Esophagus squamous epithelium (tissue), 5 donors: ENCODE measurements at places on chromosomes 5 and 9.

GRCh38 chr5:45295231-45295630 is 400.9 kb downstream of the HCN1 start:
- DNase-seq: no peak

DNA sequence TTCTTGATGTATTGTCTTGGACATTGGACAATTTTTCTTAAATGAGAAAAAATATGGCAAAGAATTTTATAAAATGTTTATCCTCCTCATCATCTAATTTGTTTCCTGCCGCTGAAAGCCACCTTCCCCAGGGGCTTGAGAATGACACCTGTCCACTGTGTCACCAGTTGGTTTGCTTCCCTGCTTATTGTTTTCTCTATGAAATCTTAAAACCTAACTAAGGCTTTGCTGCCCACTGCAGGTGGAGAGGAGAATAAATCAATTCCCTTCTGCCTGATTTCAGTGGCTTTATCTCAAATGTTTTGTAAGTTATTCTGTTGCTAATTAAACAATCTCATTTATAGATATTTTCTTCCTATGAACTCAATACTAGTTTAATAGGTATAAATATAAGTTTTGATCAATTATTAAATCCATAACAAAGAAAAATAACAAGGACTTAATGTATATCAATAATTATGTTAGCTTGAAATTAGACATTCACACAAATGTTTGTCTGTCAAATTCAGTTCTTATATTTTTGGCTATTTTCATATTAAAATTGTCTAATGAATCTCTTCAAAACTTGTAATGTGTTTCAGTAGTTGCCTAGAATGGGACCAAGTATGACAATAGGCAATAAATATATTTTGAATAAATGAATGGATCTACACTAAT is 822.5 kb downstream of the PTPRD start:
- DNase-seq: no peak

- no peak for DNase-seq
These were observed 94.3 kb downstream of the PRKACG start for GRCh38 chr9:68919661-68920060.

DNA sequence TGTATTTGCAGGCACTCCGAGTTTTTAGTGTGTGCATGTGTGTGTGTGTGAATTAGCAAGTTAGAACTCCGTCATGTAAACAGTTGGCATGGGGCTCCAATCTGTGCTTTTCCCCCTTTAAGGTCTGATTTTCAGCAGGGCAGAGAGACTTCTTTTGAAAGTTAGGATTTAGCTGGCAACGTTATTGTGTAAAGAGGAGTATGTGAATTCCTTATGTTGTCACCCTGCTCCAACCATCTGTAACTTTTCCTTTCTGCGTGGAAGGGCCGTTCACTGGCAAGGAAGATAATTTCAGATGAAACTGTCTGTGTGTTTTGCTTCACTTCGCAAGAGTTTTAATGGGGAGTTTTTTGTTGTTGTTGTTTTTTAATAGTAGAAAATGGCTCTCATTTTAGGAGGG is 332 bp downstream of the SGCD start:
- DNase-seq: no peak

DNA sequence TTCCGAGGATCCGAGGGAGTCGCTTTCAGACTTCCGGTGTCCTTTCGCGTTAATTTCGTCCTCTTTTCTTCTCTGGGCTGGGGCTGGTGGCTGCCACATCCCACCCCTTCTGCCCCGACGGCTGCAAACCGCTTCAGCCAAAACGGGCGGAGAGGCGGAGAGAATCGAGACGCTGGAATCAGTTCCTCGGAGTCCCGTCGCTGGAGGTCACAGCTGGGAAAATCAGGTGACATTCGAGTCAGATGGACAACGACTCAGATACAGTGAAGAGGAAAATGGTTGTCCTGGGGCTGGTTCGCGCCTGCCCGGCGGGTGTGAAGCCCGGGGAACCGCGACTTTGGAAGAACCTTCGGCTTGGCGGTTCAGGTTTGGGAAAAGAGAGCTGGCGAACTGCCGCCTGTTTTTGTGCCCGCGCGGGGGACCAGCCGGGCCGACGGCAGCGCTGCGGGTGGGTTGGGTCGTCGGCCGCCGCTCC is 8.9 kb upstream of the NKX2-5 start:
- DNase-seq: no peak

DNA sequence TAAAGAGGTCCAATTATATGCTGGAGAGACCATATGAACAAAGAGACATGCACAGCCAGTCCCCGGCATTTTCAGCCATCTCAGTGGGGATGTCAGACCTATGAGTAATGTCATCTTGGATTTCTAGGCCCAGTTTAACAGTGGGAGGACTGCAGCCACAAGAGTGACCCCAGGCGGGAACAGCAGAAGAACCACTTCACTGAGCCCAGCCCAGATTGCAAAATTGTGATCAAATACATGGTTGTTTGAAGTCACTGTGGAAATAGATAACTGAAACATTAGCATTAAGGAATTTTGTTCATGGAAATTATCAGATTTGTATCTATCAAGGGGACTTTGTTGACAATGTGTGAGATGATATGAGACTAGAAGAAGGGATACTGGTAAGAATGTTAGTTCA is 42.1 kb upstream of the C9orf57 start:
- DNase-seq: no peak

DNA sequence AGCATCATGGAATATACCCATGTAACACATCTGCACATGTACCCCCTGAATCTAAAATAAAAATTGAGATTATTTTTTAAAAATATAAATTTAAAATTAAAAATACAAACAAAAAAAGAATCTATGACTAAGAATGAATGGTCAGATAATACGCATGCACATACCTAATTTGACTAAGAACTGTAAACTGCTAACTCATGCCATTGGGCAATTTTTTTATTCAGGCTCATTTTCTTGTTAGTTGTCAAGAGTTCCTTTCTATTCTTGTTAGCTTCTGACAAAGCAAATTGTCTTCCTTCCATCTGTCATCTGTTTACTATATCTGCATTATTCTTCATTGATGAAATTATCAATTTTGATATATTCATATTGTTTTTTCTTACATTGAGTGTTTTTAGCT is 69.5 kb upstream of the HAND1 start:
- DNase-seq: no peak

- DNase-seq: no peak
These were observed 63.3 kb upstream of the SLCO6A1 start for GRCh38 chr5:102561894-102562760.

- peak; percentile 10 for DNase-seq
These were observed 21.6 kb downstream of the LPCAT1 start for GRCh38 chr5:1502046-1502736.

- DNase-seq: no peak
These were observed 354.3 kb downstream of the RAB3C start for GRCh38 chr5:58937031-58937681.

- no peak for DNase-seq
These were observed 186.0 kb upstream of the KLF9 start for GRCh38 chr9:70600506-70600905.

DNA sequence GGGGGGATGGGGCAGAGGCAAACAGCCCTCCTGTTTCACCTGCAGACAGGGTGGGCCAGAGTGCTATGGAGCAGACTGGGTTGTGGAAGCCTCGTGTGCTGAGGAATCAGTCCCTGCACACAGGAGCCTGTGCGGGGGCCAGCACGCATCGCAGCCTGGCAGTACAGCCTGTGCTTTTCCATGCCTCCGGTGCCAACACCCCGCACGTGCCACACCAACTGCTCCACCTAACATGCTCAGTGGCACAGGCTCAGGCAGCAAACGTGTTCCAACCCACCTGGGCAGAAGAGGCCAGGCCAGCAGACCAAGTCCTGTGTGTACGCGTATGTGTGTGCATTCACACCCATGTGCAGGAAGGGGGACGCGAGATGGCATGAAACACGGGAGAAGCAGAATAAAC is 37.4 kb upstream of the FBXW11 start:
- no peak for DNase-seq

DNA sequence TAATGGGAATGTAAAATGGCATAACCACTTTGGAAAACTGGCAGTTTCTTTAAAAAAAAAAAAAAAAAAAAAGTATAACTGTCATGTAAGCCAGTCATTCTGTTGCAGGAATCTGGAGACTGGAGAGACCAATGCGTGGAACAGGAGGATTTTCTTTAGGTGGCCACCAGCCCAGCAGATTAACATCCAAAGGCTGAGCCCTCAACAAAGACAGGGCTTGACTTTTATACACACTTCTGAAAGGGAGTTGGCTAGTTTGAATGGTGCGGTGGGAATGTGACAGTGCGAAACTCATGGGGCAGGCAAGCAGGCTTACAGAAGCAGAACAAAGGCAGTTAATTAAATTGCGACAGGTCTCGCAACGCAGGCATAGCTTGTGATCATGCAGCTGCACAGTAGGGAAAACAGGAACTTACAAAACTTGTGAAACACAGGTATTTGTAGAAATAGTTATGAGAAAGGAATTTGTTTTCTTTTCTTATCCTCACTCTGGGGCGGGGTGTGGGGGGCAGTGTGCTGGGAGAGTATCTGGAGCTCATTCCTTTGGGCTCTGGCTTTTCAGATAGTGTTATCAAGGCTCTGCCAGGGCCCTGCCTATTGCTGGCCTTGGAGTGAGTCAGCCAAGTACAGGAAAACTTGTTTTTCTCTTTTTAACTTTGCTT is 12.0 kb downstream of the UIMC1 start:
- DNase-seq: no peak

DNA sequence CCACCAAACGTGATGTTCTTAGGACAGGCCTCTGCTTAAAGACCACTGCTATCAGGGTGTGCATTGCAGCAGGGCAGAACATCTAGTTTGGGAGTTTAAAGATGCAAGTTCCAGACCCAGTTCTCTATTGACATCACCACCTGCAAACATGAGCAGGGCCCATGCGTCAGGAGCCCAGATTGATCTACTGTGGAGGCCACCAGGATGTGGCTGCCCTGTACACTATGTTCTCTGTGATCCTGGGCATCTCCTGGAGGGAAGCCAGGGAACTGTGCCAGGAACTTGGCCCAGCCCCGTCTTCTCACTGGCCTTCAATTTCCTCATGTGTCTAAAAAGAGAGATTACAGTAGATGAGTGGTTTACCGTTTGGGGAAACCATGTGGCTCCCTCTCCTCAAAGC is 87.1 kb downstream of the PDE6A start:
- DNase-seq: no peak

GRCh38 chr9:96448546-96449170 is 1.3 kb upstream of the HABP4 start:
- DNase-seq: no peak

DNA sequence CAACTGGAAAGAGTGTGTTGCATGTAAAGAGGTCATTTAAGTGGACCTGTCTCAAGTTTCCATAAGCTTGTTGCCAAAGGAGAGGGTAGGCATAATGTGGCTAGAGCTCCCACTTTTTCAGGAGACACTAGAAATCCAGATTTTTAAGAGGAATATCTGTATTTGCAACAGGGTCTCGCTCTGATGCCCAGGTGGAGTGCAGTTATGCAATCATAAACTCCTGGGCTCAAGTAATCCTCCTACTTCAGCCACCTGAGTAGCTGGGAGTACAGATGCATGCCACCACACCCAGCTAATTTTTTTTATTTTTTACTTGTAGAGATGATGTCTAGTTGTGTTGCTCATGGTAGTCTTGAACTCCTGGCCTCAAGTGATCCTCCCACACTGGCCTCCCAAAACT is 183.5 kb downstream of the NIPBL start:
- DNase-seq: no peak

- no peak for DNase-seq
These were observed 2.8 kb downstream of the CDH6 start for GRCh38 chr5:31196309-31196708.

DNA sequence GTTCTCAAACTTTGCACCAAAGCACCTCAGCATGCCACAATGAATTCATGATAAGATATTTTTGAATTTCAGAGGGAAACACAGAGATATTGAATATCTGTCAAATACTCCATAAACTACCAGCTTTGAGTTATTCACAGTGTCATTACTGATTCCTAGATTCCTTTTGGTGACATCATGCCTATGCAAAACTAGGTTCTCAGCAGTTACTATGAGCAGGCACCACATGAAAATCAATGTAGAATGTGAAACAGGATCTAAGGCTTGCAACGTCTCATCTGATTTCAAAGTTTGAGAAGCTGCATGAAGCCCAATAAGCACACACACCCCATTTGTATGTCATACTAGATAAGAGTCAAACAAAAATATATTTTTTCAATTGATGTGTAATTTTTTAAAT is 426.5 kb downstream of the NR2F1-AS1 start:
- no peak for DNase-seq

DNA sequence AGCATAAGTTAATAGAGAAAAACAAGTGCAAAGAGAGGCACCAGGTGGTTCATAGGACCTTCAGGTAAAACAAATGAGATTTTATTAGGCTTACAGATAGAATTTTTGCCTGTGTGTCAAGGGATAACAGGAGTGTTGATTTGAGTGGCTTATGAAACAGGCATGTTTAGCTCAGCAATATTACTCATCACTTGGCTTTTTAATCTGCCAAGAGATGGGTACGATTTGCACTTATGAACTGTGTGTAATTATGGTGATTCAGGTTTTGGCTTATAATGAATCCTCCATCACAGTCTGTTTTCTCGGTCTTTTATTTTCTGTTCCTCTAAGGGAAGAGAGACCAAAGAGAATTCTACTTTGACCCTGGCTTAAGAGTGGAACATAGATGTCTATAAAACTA is 199.3 kb downstream of the DMRTA1 start:
- DNase-seq: no peak

- no peak for DNase-seq
These were observed 10.1 kb downstream of the TRIO start for GRCh38 chr5:14153071-14153864.

- DNase-seq: no peak
These were observed 18.1 kb downstream of the LPCAT1 start for GRCh38 chr5:1505506-1506241.

- DNase-seq: no peak
These were observed 95.5 kb upstream of the PTPN3 start for GRCh38 chr9:109593612-109594011.

GRCh38 chr9:133855802-133856521 is 117.8 kb upstream of the SARDH start:
- DNase-seq: no peak

- no peak for DNase-seq
These were observed 59.7 kb downstream of the ELL2 start for GRCh38 chr5:95901676-95902627.

- no peak for DNase-seq
These were observed 155.5 kb downstream of the GNAQ start for GRCh38 chr9:77876091-77876490.

DNA sequence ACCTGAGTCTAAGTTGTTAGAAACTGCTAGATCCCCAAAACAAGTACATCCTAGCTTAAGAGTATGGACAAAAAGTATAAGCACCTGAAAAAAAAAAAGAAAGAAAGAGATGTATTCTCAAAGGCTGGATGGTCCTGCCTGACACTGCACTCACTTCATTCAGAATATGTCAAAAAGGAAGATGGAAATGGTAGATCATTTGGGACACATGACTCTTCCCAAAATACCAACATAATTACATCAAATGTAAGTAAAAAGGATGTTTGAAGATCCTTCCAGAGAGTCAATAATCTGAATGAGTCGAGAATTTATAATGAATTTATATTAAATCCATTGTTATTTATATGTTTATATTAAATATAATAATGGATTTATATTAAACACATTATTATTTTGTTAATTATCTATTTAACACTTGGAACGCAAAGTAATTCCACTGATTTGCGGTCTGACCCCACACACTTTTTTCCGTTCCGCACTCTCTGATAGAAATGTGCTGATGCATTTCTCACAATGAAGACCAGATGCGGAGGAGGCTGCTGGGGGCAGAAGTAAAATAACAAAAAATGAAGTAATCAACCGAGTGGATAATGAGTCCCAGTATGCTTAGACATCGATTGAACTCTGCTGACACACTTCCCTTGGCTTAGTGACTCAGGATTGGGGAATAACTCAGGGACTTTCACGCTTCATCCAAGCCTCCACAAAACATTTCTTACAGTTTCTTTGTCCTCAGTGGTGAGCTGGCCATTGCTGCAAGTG is 201.2 kb downstream of the ADAMTS12 start:
- no peak for DNase-seq

GRCh38 chr9:88503845-88504764 is 30.9 kb upstream of the NXNL2 start:
- DNase-seq: no peak
